ENCODE measurements at places on chromosomes 16 and 17.

DNA sequence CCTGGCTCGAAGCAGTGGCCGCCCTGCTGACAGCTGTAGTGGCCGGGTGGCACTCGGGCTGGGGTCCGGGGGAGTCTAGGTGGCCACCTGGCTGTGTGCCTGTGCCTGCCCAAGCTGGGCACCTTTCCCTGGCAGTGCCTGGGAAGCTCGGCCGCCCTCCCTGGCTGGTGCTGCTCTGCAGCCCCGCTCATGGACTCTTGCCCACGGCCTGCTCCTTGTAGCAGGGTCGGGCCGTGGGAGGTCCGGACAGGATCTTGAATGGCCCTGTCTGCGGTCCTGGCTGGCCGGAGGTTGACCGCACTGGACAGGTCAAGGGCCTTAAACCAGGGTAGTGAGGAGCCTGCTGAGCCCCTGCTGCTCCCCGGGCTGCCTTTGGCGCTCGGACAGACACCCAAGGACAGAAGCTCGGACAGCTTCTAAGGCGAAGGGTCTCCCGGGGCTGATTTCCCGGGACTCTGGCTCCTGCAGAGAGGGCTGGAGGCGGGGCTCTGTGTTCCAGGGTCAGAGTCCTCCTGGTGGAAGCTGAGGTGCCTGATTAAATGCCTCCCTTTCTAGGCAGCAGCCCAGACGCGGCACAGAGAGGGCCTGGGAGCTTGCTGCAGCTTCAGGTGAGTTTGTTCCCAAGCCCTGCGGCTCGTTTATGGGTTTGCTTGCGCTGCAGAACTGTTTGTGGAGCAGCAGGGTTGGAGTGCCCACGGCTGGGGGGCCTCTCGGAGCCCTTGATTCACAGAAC is 6.0 kb downstream of the CAPN15 start:
- DNase-seq: no peak

- no peak for DNase-seq
These were observed 8.1 kb downstream of the FASN start for GRCh38 chr17:82089723-82090548.

GRCh38 chr17:68200689-68201417 is 47.0 kb upstream of the AMZ2 start:
- DNase-seq: peak; percentile 55

DNA sequence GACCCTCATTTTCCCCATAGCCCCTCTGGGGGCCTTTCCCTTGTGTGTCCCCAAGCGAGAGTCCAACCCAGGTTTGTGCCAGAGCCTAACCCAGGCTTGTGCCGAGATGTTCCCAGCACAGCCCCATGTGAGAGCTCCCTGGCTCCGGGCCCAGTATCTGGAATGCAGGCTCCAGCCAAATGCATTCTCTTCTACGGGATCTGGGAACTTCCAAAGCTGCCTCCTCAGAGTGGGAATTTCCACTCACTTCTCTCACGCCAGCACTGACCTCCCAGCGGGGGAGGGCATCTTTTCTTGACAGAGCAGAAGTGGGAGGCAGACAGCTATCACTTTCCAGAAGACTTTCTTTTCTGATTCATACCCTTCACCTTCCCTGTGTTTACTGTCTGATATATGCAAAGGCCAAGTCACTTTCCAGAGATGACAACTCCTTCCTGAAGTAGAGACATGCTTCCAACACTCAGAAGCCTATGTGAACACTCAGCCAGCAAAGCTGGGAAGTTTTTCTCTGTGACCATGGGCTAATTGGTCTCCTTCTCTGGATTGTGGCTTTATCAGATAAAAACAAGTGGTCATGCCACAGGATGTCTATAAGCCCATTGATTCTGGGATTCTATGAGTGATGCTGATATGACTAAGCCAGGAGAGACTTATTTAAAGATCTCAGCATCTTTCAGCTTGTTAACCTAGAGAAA is 2.5 kb upstream of the CCL2 start:
- no peak for DNase-seq

- no peak for DNase-seq
These were observed 42.6 kb upstream of the CLEC18B start for GRCh38 chr16:74463888-74464287.

GRCh38 chr17:55510986-55511721 is at the start of gene SMIM36:
TSS of gene SMIM36 (minus strand) at chr17:55511452.
- no peak for DNase-seq

GRCh38 chr16:89596957-89597649 is 16.3 kb upstream of the DPEP1 start:
- DNase-seq: no peak

DNA sequence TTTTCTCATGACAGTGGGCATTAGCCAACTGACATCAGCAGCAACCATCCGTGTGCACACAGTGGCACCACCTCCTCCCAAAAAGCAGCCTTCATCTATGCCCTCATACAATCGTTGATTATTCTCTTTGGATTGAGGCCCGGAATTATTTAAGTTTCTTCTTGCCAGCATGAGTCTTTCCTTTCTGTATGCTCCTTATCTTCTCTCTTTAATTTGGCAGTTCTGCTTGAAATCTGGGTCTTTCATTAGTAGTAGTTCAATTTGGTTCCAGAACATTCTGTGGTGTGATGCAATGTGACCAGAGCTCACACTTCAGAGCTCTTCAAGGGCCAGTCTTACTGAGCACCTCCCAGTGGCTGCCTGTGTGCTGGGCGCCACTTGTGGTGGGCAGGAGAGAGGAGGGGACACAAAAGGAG is 52.2 kb upstream of the STH start:
- DNase-seq: no peak

DNA sequence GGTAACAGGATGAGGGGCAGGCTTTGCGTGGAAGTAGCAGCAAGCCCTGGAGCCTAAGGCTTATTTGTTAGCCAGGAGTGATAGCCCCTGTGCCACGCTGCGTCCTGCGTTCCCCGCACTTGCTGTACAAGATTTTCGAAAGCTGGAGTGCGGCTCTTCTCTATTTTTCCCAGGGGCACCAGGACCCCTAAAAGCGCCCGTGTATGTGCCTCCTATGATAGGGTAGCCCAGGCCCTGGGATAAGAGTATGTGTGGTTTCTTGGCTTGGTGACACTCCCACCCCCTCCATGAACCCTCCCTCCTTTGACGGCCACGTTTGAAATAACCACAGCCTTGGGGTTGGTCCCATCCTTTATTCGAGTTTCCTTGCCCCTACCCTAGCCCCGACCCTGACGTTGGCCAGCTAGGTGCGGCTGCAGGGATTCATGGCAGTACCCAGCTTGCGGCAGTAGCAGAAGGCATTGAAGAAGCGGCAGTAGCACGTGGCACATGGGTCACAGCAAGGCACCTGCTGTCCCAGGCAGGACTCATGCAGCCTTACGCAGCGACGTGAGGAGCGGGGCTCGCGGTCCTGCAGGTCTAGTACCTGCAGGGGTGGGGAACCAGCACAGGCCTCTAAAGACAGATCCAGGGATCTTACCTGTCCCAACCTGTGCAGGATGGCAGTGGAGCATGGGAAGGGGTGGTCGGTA is 968 bp downstream of the AGRP start:
- no peak for DNase-seq

- no peak for DNase-seq
These were observed 113.8 kb downstream of the ABCC12 start for GRCh38 chr16:48041981-48042421.

DNA sequence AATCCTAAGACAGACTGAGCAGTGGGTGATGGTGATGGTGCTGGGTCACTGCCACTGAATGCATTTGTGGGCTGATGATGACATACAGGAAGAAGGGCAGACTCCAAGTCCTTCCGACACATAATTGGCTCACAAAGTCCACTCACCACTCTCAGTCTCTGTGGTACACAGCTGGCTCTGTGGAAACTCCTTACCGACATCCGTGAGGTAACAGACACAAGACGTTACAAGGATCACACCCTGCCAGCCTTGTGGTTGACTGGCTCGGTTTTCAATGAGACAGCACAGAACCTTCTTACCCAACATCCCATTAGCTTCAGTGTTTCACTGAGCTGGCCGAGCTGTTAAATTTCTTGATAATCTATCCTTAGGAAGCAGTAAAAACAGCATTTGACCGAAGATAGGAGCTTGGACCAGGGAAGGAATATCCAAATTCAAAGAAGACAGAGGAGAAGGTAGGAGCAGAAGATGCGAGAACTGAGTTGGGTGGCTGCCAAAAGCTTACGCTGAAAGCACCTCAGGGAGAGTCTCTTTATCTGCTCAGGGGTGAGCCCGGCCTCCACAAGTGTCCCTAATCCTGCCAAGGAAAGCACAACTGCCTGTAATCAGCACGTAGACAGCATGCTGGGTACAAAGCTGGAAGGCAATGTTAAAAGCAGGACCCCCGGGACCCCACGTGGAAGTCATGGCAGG is 5.5 kb upstream of the MXRA7 start:
- DNase-seq: peak; percentile 68

DNA sequence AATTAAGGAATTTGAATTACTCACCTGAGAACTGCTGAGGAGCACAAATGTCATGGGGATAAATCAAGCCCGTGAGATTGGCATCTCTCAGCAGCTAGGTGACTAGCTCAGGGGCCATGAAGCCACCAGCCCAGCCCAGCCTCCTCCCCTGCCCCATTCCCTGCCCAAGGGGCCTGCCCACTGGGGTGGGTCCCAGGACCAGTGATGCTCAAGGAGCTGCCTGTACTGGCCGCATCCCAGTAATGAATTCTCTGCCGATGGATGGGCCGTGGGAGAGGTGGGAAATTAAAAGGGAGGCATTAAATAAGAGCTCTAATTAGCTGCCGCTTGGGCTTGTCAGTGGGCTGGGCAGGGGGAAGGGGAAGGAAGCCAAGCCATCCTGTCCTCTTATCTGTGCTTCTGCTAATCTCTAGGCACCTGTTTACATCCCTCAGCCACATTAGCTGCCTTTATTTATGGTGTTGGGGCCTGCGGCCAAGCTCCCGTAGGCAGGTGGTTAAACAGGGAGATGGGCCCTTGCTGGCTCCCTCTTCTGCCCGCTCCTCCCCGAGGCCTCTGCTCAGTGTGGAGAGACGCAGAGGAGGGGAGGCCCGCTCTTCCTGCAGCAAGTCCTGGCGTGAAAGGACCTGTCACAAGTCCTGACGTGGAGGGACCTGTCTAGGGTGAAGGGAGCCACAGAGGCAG is 48.8 kb downstream of the PIPOX start:
- no peak for DNase-seq

DNA sequence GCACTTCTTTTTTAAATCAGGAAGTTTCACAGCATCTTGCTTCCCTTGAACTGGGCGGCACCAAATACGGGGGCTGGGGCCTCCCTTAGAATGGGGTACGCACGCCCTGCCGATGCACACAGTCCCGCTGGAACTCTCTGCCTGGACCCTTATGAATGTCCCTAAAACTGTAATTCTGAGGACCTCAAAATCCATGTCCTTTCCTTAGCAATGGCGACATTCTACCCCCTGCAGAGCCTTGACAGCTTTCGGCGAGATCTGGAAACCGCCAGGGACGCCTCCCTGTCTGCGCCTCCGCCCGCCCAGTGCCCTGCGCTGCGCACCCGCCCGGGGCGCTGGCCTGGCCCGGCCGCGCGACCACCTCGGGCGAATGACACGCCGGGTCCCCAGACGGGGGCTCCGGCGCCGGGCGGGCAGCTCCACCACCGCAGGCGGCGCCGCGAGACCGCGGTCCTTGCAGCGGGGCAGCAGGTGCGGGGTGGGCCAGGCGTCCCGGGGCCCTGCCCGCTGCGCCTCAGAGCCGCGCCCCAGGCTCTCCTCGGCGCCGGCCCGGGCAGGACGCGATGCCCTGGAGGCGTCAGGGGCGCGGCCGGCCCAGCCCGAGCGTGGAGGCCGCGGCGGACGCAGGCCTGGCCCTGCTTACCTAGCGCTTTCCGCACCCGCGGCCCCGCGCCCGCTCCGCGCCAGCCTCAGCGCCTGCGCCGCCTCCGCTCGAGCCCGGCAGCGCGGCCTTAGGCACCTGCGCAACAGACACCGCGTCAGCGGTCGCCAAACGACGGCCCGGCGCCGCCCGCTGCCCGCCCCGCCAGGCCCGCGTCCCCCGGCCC is 548 bp downstream of the HAGH start:
- no peak for DNase-seq

GRCh38 chr17:16477255-16477654 is 14.7 kb downstream of the LRRC75A start:
- no peak for DNase-seq

- no peak for DNase-seq
These were observed 78.9 kb downstream of the IRX5 start for GRCh38 chr16:55009581-55009980.

DNA sequence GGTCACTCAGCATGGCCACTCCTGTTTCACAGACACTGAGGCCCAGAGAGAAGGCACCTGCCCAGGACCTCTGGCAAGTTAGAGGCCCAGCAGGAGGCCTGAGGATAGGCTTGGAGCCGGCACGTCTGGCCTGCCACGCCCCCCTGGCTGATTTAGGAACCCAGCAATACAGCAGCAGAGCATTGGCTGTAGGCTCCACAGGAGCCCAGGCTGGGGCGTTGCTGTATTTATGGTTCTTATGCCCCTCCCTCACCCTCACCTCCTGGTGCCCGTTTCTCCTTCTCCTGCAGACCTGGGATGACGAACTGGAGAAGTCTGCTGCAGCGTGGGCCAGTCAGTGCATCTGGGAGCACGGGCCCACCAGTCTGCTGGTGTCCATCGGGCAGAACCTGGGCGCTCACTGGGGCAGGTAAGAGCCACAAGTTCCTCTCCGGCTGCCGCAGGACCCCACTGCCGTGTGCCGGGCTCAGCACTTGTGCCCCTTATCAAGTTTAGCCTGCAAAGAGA is 25.8 kb downstream of the CRISPLD2 start:
- no peak for DNase-seq

GRCh38 chr17:48883171-48883570 is 9.4 kb upstream of the ATP5MC1 start:
- no peak for DNase-seq

DNA sequence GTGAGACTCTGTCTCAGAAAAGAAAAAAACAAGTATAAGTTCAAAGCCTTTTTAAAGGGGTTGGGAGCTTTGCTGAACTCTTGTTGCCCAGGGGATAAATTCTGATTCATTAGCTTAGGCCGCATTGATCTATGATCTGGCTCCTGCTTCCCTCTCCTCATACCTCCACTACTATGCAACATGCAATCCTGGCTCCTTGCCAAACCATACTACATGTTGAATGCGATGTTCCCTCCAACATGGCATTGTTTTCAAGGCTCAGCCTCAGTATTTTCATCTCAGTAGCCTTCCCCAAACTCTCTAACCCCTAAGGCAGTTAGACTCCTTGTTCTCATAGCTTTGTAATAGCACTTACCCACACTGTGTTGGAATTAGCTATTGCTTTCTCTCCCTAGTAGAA is 6.2 kb downstream of the REXO5 start:
- no peak for DNase-seq

DNA sequence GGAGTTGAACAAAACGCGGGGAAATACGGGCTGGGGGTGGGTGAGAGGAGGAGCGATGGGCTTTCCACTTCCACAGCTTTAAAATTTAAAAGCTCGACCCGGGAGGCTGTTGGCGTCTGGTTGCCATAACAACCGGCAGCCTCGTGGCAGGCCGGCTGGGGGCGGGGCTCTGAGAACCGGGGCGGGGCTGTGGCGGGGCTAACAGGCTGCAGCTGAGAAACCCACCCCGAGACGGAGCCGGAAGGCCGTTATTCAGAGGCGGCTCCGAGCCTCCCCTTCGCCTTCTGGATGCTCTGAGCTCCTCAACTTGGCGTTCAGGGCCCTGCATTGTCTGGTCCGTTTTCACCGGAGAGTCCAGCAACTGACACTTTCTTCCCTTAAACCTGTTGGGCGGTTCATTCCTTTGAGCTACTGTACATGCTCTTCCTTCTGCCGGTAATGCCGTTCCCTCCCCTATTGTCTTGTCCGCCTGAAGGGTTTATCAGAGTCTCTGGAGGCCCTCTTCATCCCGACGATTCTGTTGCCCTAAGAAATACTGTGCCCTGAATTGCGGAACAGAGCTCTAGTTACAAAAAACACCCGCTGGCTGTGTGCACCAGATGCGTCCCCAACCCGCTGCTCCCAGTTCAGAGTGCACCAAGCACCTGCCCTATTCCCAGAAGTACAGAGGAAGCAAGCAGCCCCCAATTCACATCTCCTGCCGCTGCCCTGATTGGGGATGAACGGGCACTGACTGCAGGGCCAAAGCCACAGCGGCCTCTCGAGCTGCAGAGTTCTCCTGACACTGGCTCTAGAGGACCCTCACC is 596 bp downstream of the DNAAF8 start:
- peak; percentile 89 for DNase-seq
